Transverse colon (tissue), 4 donors: ENCODE measurements at places on chromosomes 4 and X. TPM values are rescaled to one million over a fixed set of nuclear protein-coding genes. Genes with fewer than 3 reads are reported as not detected.

DNA sequence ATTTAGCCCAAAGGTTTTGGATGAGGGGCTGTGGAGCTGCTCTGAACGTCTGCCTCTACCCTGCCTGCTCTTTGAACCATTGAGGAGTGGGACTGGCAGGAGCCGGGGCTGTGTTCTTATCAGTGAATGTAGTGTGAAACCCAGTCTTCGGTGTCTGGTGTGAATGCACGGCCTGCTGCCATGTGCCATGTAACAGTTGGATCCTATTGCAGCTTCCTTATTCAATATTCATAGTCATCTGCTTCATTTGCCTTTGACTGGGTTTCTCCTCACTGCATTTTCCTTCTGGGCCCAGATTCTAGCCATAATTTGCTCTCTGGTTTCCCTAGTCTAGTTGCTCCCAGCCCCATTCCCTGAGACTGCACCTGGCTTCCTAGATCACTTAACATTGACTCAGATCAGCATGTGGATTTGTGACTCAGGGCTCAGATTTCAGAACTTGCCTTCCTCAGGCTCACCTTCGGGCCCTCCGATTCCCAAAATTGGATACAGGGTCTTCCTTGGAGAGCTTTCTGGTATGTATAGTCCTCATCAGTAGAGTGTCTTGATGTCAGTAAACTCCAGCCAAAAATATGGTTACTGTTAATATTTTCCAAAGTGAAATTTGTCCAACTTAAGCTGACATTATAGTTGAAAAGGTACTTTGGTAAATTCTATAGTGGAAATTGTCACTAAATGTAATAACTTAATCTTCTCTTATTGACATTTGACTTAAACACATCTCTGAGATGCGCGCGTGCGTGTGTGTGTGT lies 94.0 kb upstream of the DDIT4L start:
- DNase-seq: no peak

DNA sequence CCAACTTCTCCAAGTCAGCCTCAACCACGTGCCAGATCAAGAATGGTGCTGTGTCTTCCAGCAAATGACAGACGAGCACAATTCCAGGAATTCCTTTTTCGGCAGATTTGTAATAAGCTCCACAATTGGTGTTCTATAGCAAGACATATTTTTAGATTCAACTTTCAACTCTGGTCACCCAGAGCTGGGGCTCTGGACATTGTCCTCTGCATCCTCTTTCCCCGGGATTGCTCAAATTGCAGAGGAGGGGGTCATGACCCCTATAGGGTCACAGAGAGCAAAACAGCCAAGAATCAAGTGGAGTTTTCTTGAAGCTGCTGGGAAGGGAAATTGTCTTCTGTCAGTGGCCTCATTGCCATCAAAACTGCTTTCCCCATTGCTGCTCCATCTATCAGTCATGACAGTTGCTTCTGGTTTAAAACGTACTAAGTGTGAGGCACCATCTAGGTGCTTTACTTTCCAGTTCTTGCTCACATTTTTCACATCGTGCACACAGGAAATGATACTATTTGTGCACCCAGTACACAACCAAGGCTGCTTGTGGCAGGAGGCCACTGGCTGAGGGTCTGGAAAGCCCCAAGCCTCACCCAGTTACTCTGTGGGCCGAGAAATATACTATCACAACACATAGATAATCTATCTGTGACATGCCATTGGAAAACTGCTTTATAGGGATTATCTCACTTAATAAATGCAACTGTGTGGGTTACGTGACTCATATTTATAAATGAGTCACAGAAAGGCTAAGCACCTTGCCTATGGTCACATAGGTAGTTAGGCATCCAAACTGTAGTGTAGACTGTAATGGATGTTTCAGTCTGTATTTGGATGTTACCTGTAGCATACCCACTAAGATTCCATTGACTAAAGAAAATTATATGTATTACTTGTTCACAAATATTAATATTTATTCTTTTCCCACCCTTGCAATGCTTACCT lies 91.7 kb upstream of the PHOX2B start:
- no peak for DNase-seq

GRCh38 chrX:68018248-68019203 lies 414.8 kb downstream of the OPHN1 start:
- DNase-seq: no peak

The SMR3B gene
- not detected for total RNA-seq

- peak; percentile 59 for DNase-seq
These were observed 362.2 kb upstream of the SPANXN4 start for GRCh38 chrX:142663330-142664095.

DNA sequence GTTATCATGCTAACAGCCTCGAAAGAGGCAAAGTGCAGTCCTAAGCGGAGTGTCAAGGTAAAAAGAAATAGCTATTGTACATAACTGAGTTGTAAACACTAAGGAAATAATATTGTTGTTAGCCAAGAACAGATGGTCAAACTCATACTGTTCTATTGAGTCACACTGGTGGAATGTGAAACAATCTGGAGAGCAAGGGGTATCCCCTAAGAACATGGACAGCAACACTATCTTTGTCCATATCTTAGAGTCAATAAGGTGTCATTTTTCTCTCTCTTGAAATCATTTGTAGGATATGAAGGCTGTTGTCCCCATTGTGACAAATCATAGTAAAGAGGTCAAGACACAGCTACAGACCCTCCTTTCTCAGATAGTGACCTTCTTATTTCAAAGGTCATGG lies 4.5 kb upstream of the PDGFC start:
- no peak for DNase-seq

DNA sequence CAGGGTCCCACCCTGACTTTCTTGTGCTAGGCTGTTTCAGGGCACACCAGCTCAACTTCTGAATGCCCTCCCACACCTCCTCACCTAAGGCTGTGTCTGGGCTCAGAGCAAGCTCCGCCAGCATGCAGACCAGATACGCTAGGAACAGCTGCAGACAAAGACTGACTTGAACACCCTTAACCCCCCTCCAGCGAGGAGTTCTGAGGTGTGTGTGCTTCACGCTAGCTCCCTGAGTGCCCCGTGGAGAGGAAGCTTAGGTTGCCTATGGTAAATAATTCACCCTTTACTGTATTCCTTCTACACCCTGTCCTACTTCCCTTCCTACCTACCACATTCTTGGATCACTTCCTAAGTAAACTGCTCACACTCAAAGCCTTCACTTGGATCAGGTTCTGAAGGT lies 115.0 kb downstream of the VCX3B start:
- DNase-seq: peak; percentile 12

The GAGE12J gene
- total RNA-seq: not detected

The USP17L30 gene
- not detected for total RNA-seq

GRCh38 chrX:123906557-123907316 lies 46.9 kb downstream of the XIAP start:
- peak; percentile 38 for DNase-seq

- no peak for DNase-seq
These were observed 28.6 kb downstream of the CDS1 start for GRCh38 chr4:84611531-84611930.

DNA sequence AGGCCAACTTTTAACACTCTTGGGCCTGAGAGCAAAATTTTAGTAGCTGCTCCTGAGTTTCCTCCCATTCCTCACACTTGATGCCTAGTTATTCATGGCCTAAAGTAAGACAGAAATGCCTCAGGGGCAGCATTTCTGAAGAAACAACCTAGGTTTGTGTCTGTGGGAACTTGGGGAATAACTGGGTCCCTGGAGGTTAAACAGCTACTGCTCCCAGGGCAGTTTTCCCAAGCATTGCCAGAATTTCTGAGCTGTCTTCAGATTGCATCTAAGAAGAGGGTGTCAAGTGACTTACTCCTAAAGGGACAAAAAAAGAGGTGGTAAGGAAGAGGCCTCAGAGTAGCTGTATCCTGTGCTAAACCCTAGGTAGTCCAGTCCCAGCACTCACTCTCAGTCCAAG lies 130.8 kb upstream of the ACSL4 start:
- no peak for DNase-seq

The ASIC5 gene
- total RNA-seq: not detected

The SULT1B1 gene
- total RNA-seq: 212 TPM

DNA sequence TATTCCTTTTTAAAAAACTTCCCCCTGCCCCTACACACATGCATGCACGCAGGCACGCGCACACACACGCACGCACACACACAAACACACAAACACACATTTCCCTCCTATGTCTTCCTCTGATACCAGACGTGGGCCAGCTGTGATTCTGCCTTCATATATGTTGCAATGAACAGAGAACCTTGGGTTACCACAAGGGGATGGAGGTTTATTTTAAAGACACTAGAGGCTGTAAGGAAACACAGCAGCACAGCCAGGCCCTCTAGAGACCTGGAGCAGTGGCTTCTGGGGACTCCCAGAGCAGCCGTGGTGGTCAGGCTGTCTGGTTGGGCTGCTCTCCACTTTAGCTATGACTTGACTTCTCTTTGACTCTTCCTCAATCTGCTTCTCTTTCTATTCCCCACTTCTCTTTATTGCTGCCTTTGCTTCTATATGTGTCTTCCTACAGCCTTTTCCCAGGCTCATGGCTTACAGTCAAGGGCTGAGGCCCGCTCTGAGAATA lies 3.2 kb upstream of the TLR10 start:
- DNase-seq: no peak

The SLC34A2 gene
- total RNA-seq: not detected

The VEGFD gene
- total RNA-seq: not detected

The TMPRSS11D gene
- not detected for total RNA-seq

DNA sequence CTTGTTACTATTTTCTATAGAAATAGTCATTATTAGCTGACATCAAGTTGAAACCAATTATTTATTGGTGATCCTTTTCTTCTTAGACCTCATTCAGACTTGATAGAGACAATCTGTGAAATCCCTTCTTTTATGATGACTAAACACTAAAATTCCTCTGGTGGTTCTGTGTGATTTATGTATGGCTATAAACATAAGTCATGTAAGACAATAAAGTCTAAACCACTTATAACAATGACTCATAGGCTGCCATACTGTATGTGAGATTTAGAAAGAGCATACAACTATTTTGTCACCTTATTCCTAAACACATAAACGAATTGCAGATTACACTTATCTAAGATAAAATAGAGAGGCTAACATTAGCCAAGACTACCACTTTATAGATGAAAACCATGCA lies 101.1 kb upstream of the PRR32 start:
- DNase-seq: no peak

- no peak for DNase-seq
These were observed 19.1 kb downstream of the GEMIN8 start for GRCh38 chrX:14010566-14010965.

DNA sequence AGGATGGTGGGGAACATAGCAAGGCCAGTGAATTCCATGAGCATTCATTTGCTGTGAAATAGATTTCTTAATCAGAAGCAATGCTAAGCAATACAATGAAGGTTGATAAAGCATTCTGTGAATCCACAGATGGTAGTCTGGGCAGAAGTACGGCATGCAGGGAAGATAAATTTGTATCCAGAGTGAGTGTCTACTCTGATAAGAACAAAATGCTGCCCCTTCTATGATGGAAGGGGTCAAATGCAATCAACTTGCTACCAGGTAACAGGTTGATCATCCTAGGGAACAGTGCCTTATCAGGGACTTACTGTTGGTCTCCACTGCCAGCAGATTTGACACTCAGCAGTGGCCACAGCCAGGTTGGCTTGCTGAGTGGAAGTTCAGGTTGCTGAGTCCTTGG lies 189.4 kb downstream of the MAB21L2 start:
- DNase-seq: no peak

The TLR6 gene
- 5.9 TPM for total RNA-seq

GRCh38 chrX:29254515-29254914 lies 667.3 kb downstream of the IL1RAPL1 start:
- no peak for DNase-seq

- no peak for DNase-seq
These were observed 39.6 kb downstream of the SMAD1 start for GRCh38 chr4:145521282-145521681.

- DNase-seq: no peak
These were observed 75.9 kb upstream of the ENPEP start for GRCh38 chr4:110400086-110400485.

DNA sequence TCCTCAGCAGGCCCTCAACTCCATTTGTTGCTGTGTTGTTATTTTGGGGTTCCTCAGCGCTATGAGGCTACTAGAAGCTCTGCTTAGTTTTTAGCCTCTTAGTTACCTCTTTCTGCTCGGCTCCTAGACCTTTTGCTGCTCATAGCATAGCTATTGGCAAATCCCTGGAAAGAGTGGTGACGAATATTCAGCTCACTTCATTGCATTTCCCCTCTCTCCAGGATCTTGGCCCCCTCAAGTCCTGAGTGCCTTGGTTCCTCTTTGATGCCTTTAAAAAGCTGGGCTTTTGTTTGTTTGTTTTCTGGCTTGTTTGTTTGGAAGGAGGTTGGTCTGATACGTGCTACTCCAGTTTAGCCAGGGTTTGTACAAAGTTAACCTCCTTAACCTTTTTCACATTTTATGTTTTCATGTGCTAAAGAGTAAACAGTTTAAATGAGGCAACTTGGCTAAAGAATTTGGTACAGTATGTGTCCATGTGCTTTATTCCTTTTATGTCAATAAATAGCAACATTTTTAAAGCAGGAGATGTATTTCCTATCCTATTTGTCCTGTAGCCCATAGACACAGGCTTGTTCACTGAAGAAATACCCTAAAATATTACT lies 31.5 kb downstream of the SMAD1 start:
- DNase-seq: no peak

DNA sequence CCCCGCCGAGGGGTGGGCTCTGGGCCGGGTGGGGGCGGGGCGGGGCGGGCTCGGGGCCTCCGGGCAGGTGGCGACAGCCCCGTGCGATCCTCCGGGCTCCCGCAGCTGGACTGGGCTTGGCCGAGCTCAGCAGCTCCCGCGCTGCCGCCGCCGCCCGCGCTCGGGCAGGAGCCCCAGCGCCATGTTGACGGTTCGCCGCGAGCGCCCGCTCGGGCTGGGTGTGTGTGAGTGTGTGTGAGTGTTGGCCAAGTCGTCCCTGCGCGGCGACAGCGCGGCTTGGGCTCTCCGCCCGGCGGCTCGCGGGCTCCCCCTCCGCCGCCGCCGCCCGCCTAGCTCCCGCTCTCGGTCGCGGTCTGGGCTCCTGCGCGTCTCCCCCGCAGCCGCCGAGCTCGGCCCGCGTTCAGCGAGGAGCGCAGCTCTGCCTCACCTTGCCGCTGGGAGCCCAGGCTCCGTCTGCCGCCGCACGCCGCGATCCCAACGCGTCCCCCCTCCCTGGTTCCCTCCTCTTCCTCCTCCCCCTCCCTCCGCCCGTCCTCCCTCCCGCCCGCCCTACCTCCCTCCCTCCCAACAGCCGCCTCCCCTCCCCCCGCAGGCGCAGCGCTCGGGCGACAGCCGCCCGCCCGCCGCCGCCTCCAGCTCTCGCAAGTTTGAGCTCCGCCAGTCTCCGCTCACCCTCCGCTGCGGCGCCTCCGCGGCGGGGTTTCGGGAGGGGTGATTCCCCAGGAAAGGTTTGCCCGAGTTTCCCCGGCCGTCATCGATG lies at the start of gene BCOR:
TSS of gene BCOR (minus strand) at position 455 of the 760 bp plus-strand sequence. CDS start 20,029 bp downstream, outside the sequence.
- peak; percentile 84 for DNase-seq

The GUCY1A1 gene
- 29.4 TPM for total RNA-seq

GRCh38 chr4:135724421-135724820 lies 1522.8 kb upstream of the PABPC4L start:
- DNase-seq: no peak

GRCh38 chr4:152784490-152785350 lies 5.0 kb downstream of the ARFIP1 start:
- peak; percentile 16 for DNase-seq

The GPC3 gene
- 4.9 TPM for total RNA-seq

The ARMCX2 gene
- 6.8 TPM for total RNA-seq

- DNase-seq: no peak
These were observed 398.1 kb upstream of the RPS6KA3 start for GRCh38 chrX:20664774-20665173.
